ENCODE measurements at places on chromosomes 3 and 15.
A peak's percentile ranks its signal among the peaks of the same experiment; 100 is the strongest.

- peak; percentile 15 for DNase-seq
- H3K4me1 ChIP-seq: no peaks in the 10 kb centered on the region
- no peaks in the 10 kb centered on the region for H3K27me3 ChIP-seq
- no peak overlapping the region for H3K27ac ChIP-seq
Observed at GRCh38 chr3:70811880-70812279, 499.4 kb upstream of the MDFIC2 start.

DNA sequence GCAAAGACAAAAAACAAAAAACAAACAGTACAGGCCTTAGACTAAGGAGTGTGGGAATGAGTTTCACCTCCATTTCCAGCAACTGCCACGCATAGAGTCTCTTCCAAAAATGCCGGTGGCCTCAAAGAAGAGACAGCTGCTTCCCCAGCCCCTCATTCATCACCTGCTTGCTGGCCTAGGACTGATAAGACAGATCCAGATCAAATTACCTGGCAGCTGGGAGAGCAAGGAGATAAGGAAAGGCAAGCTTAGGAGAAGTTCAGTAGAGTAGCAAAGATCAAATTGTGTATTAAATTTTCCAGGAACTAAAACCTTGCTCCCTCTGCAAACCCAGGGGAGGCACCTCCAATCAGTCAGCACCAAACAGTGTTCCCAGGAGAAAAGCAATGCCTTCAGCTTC lies 325.8 kb upstream of the CTNNB1 start:
- H3K27me3 ChIP-seq: no peaks in the 10 kb centered on the region
- no peak overlapping the region for H3K4me3 ChIP-seq
- no peaks in the 10 kb centered on the region for H3K36me3 ChIP-seq
- no peak overlapping the region for H3K27ac ChIP-seq
- peaks cover 9% of the 10 kb centered on the region for H3K4me1 ChIP-seq

DNA sequence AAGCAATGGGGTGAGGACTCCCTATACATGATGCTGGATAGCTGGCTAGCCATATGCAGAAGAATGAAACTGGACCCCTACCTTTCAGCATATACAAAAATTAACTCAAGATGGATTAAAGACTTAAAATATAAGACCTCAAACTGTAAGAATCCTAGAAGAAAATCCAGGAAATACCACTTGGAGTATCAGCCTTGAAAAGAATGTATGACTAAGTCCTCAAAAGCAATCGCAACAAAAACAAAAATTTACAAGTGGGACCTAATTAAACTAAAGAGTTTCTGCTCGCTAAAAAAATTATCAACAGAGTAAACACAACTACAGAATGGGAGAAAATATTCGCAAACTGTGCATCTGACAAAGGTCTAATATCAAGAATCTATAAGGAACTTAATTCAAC lies 94.3 kb downstream of the XRN1 start:
- no peaks in the 10 kb centered on the region for H3K27me3 ChIP-seq
- DNase-seq: no peak
- no peak overlapping the region for H3K4me3 ChIP-seq
- no peaks in the 10 kb centered on the region for H3K4me1 ChIP-seq

GRCh38 chr15:31867536-31868442 lies 162.5 kb upstream of the CHRNA7 start:
- H3K4me3 ChIP-seq: no peak overlapping the region
- H3K27ac ChIP-seq: no peak overlapping the region
- peak; percentile 69 for DNase-seq
- H3K36me3 ChIP-seq: no peaks in the 10 kb centered on the region
- no peaks in the 10 kb centered on the region for H3K4me1 ChIP-seq
- peaks cover 5% of the 10 kb centered on the region for H3K27me3 ChIP-seq

DNA sequence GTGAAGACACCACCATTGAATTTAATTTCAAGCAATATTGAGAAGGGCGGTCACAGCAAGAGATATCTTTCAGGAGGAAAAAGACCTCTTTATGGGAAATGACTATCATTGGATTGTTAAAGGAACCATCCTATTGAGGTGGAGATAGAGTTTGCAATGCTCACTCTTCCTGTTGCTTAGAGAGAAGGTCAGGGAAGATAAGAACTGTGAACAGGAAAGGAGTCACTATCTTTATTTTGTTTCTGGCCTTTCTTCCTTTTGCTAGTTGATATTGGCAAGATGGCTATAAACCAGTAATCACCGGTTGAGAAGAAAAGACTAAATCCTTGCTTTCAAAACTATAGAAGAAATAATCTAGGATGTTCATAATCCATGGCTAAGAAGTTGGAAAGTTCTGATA lies 112.1 kb upstream of the TMEM108 start:
- H3K36me3 ChIP-seq: no peaks in the 10 kb centered on the region
- H3K4me3 ChIP-seq: no peak overlapping the region

DNA sequence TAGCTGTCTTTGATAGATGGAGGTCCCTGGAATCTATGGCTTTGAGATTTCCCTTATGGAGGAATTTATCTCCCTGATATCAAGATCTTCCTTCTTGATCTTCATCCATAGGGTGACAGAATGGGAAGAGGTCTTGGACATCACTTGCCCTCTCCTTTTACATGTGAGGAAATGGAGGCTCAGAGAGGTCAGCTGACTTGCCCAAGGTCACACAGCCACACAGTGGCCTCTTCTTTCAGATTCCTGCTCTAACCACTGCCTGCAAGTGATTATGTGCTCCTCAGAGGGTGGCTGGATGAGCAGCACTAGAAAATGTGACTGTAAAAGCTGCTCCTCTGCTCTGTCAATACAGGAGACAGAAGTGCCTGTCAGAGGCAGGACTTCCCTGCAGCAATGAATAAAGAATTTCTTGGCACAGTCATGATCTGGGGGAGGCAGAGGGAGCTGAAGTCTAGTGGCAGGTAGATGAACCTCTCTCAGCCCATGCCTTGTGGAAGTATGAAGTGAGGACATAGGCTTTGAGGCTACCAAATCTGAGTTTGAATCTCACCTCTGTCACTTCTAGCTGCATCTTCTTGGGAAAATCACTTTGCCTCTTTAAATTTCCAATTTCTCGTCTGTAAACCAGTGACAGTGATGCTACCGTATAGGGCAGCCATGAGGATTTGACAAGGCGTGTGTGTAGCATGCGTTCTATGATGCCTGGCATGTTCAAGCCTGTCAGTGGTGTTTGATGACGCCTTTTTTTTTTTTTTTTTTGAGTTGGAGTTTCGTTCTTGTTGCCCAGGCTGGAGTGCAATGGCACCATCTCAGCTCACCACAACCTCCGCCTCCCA lies 12.0 kb downstream of the SSUH2 start:
- no peak overlapping the region for H3K27ac ChIP-seq
- H3K4me1 ChIP-seq: no peaks in the 10 kb centered on the region
- H3K36me3 ChIP-seq: no peaks in the 10 kb centered on the region
- no peak overlapping the region for H3K4me3 ChIP-seq
- no peaks in the 10 kb centered on the region for H3K27me3 ChIP-seq
- no peak for DNase-seq

DNA sequence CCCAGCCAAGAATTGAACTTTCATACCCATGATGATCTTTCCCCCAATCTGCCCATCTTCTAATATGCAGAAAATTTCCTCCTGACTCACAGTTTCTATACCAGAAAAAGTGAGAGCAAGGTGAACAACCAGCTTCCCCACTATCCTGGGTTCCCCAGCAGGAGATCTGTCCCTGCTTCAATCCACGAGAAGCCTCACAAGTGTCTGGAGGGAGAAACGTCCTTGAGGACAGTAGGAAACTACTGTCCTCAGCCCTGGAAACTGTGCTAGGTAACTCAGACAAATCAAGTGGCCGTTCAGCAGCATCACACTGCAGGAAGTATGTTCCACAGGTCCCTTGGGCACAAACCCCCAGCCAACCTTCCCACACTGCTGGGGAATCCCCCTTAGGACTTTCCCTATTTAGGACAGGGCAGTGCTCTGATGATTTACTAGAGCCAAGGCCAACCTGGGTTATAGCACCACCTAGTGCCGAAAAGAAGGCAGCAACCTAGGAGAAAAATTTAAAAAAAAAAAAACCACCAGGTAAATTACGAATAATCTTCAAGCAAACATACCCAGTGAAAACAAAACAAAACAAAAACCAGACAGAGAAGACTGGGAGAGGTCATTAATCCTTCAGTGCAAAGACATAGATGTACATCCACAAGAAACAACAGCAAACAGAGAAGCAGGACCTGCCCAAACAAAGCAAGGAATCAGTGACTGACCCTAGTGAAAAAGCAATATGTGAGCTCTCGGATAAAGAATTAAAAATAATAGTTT lies 36.0 kb downstream of the MORC1 start:
- no peaks in the 10 kb centered on the region for H3K27me3 ChIP-seq
- no peaks in the 10 kb centered on the region for H3K36me3 ChIP-seq
- H3K27ac ChIP-seq: no peak overlapping the region
- peak; percentile 70 for DNase-seq
- no peak overlapping the region for H3K4me3 ChIP-seq
- no peaks in the 10 kb centered on the region for H3K4me1 ChIP-seq

DNA sequence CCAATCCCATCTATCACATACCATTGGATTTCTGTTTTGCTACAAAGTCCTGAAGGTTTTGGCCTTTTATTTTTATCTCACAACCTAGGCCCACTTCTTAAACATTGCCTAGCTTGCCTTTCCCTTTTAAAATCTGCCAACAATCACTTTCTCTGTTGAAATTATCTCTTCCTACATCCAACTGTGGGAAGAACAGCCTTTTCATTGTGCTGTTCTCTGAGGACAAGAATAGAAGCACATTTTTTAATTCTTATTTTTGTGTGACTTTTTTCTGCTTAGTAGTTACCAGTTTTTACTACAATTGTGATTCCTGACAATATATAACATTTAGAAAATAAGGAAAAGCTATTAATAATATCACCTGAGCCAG lies 159.2 kb downstream of the CNTN6 start:
- H3K4me1 ChIP-seq: no peaks in the 10 kb centered on the region
- H3K36me3 ChIP-seq: no peaks in the 10 kb centered on the region
- no peak for DNase-seq
- H3K27ac ChIP-seq: no peak overlapping the region
- H3K4me3 ChIP-seq: no peak overlapping the region

- no peaks in the 10 kb centered on the region for H3K36me3 ChIP-seq
- no peaks in the 10 kb centered on the region for H3K27me3 ChIP-seq
- H3K27ac ChIP-seq: no peak overlapping the region
Observed at GRCh38 chr15:60535265-60535664, 56.3 kb upstream of the ICE2 start.

DNA sequence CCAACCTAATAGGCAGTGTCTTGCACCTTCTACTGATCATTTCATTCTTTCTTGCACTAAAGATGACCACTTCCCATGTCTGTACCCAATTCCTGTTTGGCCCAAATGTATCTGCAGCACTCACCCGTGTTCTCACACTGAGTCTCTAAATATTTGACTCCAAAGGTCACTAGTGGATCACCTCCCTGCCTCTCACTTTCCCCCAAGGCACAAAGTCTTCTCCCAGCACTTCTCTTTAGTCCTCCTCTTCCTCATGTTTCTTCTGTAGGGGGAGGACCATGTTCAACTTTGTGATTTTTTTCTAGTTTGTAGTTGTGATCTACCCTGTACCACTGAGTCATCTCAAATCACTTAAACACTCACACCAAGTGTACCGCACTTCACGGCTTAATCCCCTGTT lies 13.9 kb downstream of the NR1I2 start:
- no peaks in the 10 kb centered on the region for H3K36me3 ChIP-seq
- peaks cover 22% of the 10 kb centered on the region for H3K4me1 ChIP-seq
- peak overlapping the region; percentile 85 for H3K27ac ChIP-seq
- H3K27me3 ChIP-seq: no peaks in the 10 kb centered on the region
- H3K4me3 ChIP-seq: no peak overlapping the region

GRCh38 chr3:42424911-42425310 lies 14.5 kb upstream of the LYZL4 start:
- peaks cover 4% of the 10 kb centered on the region for H3K4me1 ChIP-seq
- no peak overlapping the region for H3K4me3 ChIP-seq
- DNase-seq: no peak
- H3K27ac ChIP-seq: no peak overlapping the region

GRCh38 chr15:31458596-31459399 lies 132.2 kb downstream of the KLF13 start:
- no peak overlapping the region for H3K4me3 ChIP-seq
- no peak overlapping the region for H3K27ac ChIP-seq
- H3K4me1 ChIP-seq: no peaks in the 10 kb centered on the region
- no peak for DNase-seq
- H3K36me3 ChIP-seq: no peaks in the 10 kb centered on the region
- H3K27me3 ChIP-seq: no peaks in the 10 kb centered on the region

Data from hepatocyte (in vitro differentiated cells).